ENCODE measurements at places on chromosomes 1 and 21.

- no peak for ATAC-seq
Measured at GRCh38 chr1:230071316-230071715, 4.3 kb downstream of the GALNT2 start.

- ATAC-seq: no peak
Measured at GRCh38 chr21:35737899-35738346, 322.4 kb downstream of the SETD4 start.

- ATAC-seq: no peak
Measured at GRCh38 chr1:72557446-72558049, 275.2 kb upstream of the NEGR1 start.

DNA sequence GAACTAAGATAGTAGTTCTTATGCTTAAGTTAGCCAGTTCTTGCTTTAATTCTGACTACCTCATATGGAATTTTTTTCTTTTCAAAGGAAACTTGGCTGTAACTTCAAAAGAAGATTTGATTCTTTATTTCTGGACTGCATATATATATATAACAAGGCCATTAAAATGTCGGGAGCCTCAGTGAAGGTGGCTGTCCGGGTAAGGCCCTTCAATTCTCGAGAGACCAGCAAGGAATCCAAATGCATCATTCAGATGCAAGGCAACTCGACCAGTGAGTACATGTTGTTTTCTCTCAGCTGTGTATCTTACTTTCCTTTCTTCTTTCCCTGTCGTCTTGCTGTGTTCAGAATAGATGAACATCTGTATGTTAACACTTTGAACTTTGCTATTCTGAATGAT is 21.8 kb downstream of the KIF1B start:
- no peak for ATAC-seq

GRCh38 chr21:44829507-44830092 is 11.7 kb upstream of the SUMO3 start:
- peak; percentile 68 for ATAC-seq

DNA sequence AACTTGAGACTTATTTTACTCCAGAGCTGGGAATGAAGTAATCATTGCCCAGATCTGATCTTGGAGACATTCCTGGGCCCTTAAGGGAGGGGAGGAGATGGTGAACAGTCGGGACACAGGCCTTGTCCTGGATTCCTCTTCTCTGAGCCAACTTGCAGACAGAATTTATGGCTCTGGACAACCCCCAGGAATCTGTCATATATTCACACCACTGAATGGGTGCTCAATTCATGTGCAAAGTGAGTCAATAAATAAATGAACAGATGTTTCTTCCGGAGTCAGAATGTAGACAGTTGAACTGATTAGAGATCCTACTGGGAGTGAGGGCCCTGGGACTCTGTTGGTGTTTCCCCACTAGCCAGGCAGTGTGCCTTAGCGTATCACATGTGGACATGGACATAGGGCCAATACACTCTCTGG is 2.6 kb downstream of the TUFT1 start:
- ATAC-seq: no peak

- ATAC-seq: no peak
Measured at GRCh38 chr1:117003223-117003875, 1.8 kb downstream of the CD101 start.

DNA sequence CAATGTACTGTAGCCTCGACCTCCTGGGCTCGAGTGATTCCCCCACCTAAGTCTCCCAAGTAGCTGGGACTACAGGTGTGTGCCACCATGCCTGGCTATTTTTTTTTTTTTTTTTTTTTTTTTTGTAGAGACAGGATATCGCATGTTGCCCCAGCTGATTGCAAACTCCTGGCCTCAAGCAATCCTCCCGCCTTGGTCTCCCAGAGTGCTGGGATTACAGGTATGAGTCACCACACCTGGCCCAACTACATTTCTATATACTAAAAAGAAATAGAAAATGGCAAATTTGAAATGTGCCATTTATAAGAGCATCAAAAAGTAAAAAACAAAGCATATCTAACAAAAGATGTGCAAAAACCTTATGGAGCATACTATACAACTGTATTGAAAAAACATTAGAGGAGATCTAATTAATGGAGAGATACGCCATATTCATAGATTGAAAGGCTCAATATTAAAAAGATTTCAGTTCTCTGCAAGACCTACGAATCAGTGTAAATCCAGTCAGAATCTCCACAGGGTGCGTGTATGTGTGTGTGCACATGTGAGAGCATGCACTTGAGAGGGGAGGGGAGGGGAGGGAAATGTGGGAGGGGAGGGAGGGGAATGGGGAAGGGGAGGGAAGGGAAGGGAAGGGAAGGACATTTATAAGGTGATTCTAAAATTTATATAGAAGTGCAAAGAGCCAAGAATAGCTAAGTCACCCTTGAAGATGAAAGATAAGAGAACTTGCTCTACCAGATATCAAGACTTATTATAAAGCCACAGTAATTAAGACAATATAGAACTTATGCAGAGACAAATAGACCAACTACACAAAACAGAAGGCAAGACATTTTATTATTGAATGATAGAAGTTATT is 15.5 kb upstream of the PADI4 start:
- ATAC-seq: no peak

- ATAC-seq: no peak
Measured at GRCh38 chr1:230113235-230113592, 46.2 kb downstream of the GALNT2 start.

- no peak for ATAC-seq
Measured at GRCh38 chr1:228401782-228402640, 4.6 kb downstream of the TRIM11 start.

DNA sequence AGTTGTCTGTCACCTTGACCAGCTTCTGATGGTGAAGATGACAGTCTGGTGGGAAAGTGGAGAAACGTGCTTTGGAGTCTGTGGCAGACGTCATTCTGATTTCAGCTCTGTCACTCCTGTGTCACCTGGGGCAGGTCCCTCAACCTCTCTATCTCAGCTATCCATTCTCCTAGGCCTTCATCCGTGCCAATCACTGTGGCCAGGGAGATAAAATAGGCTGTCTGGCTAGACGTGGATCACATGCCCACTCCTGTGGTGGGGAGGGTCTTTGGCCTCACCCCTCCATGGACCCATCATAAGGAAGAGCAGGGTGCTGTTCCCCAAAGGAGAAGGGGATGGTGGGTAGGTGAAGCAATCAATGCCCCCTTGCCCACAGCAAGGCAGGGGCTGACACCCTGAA is 140.3 kb downstream of the ACTL8 start:
- no peak for ATAC-seq

GRCh38 chr1:36884801-36885200 is 149.5 kb downstream of the GRIK3 start:
- ATAC-seq: no peak

GRCh38 chr1:59045636-59046035 is 251.3 kb upstream of the FGGY start:
- ATAC-seq: no peak

DNA sequence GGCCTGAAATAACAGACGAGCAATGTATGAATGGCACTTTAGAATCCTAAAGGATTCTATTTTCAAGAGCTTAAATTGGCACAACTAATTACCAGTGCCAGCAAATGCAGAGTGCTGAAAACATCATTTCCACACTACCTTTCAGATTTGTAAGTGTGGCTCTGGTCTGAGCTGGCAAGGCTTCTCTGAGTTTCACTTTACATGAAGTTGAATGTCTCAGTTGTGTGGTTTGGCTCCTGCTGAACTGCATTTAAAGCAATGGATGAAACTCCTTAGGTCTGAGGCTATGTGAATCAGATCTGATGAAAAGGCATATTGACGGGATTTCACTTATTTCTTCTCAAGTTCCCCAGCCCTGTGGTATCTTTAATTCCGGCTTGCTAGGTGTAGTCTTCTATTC is 114.8 kb upstream of the PTGFR start:
- no peak for ATAC-seq

- no peak for ATAC-seq
Measured at GRCh38 chr21:39181205-39181818, 1.9 kb downstream of the PSMG1 start.

DNA sequence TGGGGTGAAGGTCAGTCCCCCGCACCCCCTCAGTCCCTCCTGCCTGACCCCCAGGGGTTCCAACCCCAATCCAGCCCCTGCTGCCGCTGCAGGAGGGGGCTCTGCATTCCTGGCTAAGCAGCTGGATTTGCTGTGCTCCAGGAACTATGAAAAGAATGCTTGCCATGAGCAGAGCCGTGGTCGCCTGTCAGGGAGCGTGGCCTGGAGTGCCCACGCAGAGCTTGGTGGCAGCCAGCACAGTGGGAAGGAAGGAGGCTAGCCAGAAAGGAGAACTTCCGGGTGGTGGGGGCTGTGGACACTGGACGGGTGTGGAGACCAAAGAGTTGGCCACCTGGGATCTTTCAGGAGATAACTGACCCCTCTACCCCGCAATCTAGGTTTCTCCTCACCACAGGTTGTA is 5.6 kb downstream of the COL8A2 start:
- ATAC-seq: no peak

- ATAC-seq: no peak
Measured at GRCh38 chr1:146012703-146013558, 8.6 kb downstream of the HJV start.

GRCh38 chr1:171140956-171141687 is 44.0 kb upstream of the FMO2 start:
- ATAC-seq: no peak

GRCh38 chr21:34913811-34914210 is 135.3 kb downstream of the RUNX1 start:
- ATAC-seq: no peak

- peak; percentile 97 for ATAC-seq
Measured at GRCh38 chr1:174134003-174134659, 25.2 kb upstream of the RABGAP1L start.

- ATAC-seq: no peak
Measured at GRCh38 chr1:17683598-17683997, 71.5 kb upstream of the ACTL8 start.

- ATAC-seq: peak; percentile 78
Measured at GRCh38 chr1:157369808-157370521, 182.3 kb downstream of the FCRL5 start.

DNA sequence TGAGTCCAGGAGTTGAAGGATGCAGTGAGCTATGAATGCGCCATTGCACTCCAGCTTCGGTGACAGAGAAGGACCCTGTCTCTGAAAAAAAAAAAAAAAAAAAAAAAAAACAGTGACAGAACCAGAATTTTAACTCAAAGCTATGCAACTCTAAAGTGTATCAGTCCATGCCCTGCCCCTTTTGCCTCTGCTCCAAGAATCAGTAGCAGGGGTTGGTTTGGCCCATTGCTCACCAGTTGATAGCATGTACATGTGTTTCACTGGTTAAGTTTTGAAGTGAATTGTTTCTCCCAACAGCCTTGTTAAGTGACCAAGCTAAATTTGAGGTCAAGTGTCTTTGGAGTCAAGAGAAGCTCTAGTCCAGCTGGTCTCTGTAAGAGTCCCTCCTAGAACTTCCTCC is 245.9 kb downstream of the PLPP3 start:
- no peak for ATAC-seq

- no peak for ATAC-seq
Measured at GRCh38 chr1:97340951-97341350, 579.9 kb downstream of the DPYD start.

GRCh38 chr1:219220945-219221344 is 47.3 kb downstream of the LYPLAL1 start:
- peak; percentile 74 for ATAC-seq

DNA sequence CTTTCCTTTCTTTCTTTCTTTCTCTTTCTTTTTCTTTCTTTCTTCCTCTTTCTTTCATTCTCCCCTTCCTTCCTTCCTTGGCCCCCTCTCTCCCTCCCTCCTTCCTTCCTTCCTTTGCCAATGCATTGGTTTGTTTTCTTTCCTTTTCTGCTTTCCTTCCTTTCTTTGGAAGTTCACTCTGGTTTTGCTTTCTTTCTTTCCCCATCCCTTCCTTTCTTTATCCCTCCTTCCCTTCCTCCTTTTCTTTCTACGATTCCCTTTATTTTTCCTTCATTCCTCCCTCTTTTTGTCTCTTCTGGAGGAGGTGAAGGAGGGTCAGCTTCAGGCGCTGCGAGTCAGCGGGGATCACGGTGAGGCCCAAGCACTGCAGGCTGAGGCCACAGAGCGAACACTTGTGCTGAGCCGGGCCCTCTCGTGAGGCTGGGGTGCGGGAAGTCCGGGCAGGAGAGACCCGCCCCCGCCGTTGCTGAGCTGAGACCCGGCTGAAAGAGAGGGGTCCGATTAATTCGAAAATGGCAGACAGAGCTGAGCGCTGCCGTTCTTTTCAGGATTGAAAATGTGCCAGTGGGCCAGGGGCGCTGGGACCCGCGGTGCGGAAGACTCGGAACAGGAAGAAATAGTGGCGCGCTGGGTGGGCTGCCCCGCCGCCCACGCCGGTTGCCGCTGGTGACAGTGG is 1.5 kb downstream of the SIM2 start:
- ATAC-seq: no peak

- ATAC-seq: peak; percentile 70
Measured at GRCh38 chr21:46229133-46229922, 754 bp upstream of the LSS start.

DNA sequence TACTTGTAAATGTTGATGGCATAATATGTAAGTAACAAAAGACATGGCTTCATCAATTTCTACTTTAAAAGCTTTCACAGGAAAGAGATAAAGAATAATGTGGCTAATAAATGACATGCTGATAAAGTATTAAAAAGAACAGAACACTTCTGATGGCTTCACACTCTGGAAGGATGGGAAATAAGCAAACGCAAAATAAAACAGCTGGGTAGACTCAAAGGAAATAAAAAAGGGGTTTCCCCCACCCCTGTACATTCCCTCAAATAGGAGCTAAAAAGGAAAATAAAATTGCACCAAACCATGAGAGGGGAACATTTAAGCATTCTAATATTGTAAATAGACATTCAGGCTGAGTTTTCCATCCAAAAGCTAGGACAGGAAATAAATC is 27.0 kb upstream of the DYRK1A start:
- ATAC-seq: no peak

- no peak for ATAC-seq
Measured at GRCh38 chr1:43437031-43437973, 16.4 kb downstream of the HYI start.

DNA sequence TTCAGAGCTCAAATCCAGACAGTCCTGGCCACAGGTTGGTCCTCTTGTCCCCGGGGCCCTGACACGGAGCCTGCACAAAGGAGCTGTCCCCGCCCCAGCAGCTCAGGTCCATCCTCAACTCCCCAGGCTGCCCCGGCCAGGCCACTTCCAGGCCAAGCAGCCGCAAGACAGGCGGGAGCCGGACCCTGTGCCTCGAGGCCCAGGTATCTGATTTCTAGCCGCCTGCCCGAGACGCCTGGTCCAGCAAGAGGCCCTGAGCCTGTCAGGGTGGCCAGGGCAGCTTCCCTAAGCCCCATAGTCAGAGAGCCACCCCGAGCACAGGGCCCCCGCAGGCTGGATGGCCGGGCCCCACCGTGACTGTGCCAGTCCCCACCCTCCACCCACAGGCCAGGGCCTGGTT is 165.3 kb downstream of the PRDM16 start:
- ATAC-seq: no peak

DNA sequence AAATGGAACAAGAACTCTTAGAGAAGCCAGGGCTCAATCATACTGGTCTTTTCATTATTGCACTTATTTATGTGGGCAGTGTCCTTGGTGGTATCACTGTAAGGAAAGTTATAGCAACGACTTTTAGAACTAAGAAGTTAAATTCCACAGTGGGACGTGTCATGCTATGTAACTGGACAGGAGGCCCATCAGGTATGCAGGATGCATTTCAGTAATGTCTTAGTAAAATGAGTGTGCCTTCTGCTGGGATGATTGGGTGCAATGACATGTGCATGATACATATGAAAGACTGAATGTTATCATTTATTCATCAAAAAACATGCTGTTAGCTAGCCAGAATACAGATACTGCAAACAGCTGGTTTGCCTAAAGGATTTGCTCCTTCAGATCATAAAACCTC is 6.9 kb upstream of the ATP1B1 start:
- ATAC-seq: no peak

- ATAC-seq: peak; percentile 58
Measured at GRCh38 chr1:155272466-155273342, 600 bp downstream of the CLK2 start.
